ENCODE measurements at places on chromosomes 3 and 15.

DNA sequence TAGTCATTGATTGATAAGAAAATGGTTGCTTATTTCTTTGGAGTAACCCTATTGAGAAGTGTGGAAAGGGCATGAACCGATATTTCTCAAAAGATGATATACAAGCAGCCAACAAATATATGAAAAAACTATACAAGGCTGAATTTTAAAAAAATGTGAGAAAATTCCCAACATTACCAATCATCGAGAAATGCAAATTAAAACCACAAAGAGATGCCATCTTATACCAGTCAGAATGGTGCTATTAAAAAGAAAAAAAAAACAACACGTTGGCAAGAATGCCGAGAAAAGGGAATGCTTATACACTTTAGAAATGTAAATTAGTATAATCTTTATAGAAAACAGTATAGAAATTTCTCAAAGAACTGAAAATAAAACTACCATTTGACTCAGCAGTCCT lies 77.7 kb upstream of the ROBO1 start:
- no peak for DNase-seq

DNA sequence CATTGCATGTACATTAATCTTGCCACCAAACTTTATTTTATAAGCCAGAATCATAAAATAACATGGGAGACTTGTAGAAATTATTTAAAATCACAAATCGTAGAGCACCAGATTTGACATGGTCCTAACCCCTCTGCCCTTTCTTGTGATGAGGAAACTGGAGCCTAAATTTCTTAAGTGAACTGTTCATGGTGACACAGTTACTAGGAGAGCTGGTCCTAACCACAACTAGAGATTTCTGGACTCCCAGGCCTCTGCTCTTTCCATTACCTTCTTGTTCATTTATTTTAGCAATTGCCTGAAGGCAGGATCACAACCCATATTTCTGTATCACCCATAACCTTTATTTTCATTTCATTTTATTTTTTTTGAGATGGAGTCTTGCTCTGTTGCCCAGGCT lies 352.5 kb downstream of the LPP start:
- no peak for DNase-seq

DNA sequence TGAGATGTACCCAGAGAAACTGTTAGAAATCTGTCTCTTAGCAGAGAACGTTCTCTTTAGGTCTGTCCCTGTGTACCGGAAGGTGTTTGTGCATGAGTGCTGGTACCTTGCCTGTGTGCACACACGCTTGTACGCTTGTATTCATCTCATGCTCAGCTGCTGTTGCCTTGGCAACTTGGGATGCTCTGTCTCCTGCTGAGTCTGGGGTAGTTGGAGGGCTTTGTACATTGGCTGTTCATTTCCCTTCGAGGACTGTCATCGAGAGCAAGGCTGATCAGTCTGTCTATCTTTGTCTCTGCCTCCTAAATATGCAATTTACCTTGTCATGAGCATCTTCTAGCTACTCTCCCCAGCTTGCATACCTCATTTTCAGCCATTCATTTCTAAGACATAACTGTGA lies 147.2 kb downstream of the SLCO3A1 start:
- DNase-seq = no peak

DNA sequence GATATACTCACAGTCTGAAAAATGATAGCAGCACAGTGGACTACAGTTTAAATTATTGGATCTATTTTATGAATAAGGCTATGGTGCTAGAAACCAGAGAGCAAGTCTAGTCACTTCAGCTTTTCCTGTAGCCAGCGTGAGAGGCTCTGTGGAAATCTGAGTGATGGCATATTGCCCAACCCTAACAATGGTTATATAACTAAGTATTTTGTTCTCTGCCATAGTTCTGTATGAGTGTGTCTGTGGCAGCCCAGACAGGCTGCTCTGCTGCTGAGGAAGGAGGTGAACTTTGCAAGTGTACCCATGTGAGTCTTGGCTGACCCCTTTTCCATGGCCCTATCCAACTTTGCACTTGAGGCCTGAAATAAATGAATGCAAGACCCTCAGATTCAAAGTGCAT lies 105.7 kb downstream of the LRTM1 start:
- DNase-seq = no peak

- DNase-seq = no peak
These were observed 77.1 kb upstream of the GSK3B start for GRCh38 chr3:120171134-120171873.

DNA sequence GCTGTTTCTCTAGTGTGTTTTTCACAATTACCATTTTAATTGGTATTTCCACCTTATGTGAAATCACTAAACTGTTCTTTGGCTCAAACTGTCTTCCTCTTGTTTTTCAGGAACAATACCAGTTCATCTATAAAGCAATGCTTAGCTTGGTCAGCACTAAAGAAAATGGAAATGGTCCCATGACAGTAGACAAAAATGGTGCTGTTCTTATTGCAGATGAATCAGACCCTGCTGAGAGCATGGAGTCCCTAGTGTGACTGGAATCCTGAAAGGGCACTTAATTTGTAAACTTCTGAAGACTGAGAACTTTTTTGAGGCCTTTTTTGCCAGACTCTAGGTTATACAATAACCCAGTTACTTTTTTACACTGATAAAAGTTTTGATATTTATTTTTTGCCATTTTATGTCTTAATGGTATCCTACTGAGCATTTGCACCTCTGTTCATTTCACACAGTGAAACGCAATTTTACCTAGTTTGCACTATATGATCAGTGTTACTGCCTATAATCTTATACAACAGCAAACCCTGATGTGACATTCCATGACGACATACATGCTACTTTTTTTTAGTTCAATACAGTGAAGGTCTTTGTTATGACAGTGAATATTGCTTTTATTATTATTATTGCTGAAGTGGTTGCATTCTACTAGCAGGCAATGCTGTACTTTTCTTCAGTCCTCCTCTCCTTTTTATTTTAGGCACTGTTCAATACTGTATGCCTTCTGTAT lies 80.1 kb downstream of the FEZF2 start:
- DNase-seq = no peak

GRCh38 chr3:114519415-114519814 lies 225.6 kb downstream of the TIGIT start:
- no peak for DNase-seq

Measured in activated CD4-positive, alpha-beta T cell treated with anti-CD3 and anti-CD28 coated beads, Interleukin-2, amount 50 U/mL, for 4 hours (primary cell).